Brain microvascular endothelial cell (primary cell): ENCODE measurements at places on chromosomes 7 and 10.

DNA sequence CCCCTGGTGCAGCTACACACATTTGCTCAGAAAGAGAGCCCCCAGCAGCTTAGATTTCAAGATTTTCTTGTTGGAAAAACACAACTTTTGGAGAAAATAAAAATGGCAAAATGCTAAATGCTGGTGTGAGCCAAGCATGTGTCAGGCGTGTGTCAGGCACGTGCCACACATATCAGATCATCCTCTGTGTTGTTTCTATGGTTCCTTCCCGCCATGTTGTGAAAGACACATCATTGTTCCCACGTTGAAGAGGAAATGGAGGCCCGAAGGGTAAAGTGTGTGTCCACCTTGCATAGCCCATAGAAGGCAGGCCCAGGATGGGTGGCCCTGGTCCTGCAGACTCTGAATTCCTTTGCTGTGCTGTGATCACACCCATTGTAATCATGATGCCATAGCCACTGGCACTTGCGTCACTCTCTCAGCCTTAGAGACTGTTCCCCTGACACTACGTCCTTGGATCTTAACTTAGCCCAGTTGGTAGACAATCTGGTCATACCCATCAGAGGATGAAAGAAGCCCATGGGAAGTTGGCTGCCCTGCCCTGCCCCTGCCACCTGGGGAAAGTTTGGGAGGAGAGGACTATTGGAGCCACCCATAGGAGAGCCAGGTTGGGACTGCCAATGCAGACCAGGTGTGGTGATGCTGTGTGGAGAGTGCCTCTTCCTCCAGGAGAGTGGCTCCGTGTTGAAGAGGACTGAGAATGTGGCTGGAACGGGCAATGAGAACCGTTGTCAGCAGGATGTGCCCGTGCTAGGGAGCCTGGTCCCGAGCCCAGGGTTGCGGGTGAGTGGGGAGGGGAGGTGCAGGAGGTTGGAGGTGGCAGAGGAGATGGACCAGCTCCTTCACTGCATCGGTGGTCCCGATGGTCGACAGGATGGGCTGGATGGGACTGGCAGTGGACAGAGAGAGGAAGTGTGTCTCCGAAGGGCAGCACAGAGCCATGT lies 65.6 kb upstream of the IGFBP3 start:
- no peak for DNase-seq

DNA sequence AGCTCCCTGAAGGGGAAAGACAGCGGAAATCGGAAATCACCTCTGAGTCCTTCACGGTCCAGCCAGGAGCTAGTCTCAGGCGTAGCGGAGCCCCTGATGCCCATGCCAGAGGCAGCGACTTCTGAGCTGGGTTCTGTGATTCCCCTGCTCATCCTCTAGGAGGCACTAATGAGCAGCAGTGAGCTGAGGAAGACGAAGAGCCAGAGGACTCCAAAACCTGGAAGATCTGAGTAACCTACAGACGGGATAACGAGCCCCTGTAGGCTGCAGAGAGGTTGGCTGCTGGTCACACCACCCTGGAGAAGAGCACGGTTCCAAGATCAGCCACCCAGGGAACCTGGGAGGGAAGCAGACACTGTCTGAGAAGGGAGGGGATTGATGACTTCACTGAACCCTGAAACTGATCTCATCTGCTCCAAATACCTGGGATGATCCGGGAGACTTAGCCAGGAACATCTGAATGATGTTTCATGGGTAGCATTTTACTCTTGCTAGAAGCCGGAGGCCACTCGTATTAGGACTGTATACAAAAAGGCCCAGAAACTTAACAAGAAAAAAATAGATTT lies 304.1 kb downstream of the PAXIP1 start:
- no peak for DNase-seq

DNA sequence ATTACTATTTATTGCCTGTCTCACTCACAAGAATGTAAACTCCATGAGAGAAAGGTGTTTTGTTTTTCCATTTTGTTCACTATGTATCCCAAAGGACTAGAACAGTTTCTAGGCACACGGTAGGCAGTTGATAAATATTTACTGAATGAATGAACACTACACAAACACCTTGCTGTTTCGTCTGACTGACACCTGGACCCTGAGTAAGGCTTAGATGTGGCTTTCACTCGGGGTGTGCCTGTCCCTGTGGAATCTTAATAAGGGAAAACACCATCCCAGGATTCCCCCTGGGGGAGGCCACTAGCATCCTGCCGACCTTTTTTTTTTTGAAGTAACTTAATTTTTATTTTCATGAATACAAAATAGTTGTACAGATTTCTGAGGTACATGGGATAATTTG lies 66.6 kb upstream of the STEAP1B start:
- no peak for DNase-seq

DNA sequence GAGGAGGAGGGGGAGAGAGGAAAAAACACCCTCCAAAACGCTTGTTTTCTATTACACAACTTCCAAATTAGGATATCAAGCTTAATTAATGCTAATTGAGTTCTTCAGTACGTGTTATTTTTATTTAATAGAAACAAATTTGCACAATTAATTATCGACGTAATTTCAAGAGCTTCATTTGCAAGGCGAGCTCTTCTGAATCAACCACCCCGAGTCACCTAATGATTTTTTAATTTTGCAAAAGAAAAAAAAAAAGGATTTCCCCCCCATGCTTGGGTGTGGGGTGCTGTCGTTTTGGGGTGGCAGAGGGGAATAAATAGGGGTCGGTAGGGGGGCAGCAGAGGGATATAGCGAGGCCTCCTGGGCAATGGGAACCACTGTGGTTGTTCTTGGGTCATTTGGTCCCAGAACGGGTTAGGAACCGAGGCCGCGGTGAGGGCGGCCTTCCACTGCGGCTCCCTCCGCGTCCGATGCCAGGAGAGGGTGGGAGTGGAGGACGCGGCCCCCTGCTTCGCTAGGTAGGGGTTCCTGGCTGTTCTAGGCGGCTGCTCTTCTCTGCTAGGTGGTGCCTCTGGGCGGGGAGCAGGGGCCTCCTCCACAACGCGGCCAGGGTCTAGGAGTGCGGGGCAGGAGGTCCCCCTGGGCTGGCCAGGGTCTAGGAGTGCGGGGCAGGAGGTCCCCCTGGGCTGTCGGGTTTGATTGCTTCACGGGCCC lies 7.3 kb downstream of the UNCX start:
- no peak for DNase-seq

DNA sequence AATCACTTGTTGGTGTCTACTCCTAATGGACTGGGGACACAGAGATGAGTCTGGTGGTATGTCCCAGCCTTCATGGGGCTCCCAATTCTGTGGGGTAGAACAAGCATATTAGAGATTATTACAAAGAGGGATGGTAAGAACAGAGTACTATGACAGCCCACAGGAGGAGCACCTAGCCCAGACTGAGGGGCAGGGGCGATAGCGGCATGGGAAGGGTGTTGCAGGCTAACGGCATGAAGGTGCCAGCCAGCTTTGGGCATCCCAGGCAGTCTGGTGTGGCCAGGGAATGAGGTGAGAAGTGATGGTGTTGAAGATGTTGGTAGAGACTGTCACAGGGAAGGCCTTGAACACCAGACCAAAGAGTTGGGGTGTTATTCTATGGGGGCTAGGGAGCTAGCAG lies 280.0 kb downstream of the RPS24 start:
- DNase-seq: no peak

DNA sequence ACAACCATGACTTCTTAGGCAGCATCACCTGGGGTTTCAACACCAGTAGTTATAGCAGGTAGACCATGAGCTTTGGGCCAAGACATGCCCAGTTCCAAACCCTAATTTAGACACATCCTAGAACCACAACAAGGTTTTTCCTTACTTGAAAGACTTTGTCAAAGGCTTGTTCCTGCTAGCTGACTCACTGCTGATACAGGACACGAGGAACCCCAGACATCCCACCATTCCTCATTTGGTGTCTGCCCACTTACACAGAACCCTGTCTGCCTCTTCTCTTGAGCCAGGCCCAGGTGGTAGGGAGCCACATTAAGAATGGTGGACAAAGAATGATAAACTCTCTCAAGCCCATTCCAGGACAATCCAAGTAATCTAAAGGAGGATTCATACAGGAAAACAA lies 109.0 kb downstream of the CCDC71L start:
- no peak for DNase-seq

DNA sequence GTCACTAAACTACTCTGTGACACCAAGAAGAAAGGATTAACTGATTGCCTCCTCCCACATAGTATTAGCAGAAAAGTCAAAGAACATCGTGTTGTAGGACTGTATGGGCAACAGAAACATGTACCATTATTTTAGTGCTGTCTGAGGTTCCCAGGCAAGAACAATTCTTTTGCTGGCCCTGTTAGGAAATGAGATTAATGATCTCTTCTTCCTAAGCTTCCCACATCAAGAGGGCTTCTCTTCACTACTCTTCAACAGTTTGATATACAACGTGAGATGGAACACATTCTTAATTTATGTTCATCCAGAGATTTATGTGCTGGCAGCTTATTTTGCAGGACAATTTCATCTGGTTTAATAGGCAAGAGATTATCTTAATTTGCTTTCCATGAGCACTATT lies 219.6 kb downstream of the DOCK4 start:
- no peak for DNase-seq

GRCh38 chr7:94649450-94649849 lies 6.5 kb downstream of the SGCE start:
- DNase-seq: no peak

DNA sequence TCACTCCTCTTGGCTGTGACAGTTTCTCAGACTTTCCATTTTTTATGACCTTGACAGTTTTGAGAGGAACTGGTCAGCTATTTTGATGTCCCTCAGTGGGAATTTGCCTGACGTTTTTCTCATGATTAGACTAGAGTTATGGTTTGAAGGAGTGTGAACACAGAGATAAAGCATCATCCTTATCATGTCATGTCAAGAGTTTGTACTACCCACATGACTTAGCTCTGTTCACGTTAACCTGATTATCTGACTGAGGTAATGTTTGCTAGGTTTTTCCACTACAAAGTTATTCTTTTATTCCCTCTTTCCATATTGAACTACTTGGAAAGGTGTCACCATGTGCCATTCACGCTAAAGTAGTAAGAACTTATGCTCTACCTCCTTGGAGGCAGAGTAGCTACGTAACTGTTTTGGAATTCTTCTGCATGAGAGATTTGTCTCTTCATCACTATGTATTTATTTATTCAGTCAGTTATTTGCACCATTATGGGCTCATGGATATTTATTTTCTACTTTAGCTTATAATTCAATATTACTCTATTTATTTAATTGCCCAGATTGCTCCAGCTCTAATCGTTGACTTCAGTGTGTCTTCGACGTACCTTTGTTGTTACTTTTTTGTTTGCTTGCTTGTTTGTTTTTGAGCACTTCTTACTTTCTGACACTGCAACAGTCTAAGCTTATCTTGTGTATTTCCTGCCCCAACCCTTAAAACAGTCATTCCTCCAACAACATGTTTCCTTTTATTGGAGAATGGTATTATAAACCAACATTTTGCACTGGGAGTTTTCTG lies 50.4 kb downstream of the CPED1 start:
- DNase-seq: no peak
